Right cardiac atrium (tissue), 5 donors: ENCODE measurements at places on chromosomes 13 and 19. TPM values are rescaled to one million over a fixed set of nuclear protein-coding genes. Genes with fewer than 3 reads are reported as not detected.

Gene KLF5
- total RNA-seq, result 0.54 TPM

DNA sequence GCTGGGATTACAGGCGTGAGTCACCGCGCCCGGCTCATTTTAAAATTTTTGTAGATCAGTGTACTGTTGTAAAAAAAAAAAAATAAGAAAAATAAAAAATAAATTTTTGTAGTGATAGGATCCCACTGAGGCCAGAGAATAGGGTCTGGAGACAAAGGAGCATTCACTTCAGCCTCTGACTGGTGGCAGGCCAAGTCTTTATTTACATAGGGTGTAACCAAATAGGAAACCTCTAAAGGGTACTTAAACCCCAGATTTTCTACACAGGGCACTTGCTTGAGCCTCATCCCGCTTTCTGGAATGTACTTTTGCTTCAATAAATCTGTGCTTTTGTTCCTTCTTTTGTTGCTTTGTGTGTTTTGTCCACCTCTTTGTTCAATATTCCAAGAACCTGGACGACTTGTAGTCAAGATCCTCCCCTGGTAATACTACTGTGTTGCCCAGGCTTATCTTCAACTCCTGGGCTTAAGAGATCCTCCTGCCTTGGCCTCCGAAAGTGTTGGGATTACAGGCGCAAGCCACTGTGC is 2.1 kb upstream of the PDCD2L start:
- DNase-seq, result no peak

DNA sequence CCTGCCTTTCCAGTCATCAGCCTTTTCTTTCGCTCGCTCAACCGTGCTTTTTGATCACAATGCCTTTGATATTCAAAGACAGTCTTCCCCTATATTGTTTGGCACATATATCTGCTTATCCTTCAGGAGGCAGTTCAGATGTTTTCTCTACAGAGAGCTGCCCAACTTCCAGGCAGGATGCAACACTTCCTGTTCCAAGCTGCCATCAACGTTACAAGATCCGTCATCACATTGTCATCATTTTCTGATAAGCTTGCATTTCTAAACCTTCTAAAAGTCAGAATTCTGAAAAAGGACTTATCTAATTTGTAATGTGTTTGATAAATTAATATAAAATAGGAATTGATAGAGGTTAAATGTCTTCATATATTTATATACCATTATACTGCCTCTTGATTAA is 574.2 kb downstream of the TBC1D4 start:
- no peak for DNase-seq

Gene C19orf67
- total RNA-seq, result not detected

Gene CASP14
- not detected for total RNA-seq

GRCh38 chr13:45872566-45872965 is 21.0 kb upstream of the SIAH3 start:
- DNase-seq, result no peak

- no peak for DNase-seq
Measured at GRCh38 chr13:22883956-22884355, 296.8 kb upstream of the SGCG start.

Gene TNFSF9
- 0.91 TPM for total RNA-seq

Gene PRPF31
- total RNA-seq, result 44.5 TPM

Gene SIGLEC11
- 1.3 TPM for total RNA-seq

Gene CABP5
- total RNA-seq, result not detected

GRCh38 chr19:42440357-42441048 is 2.2 kb downstream of the CXCL17 start:
- DNase-seq, result peak; percentile 92

Gene ADPRHL1
- 320 TPM for total RNA-seq

- no peak for DNase-seq
Measured at GRCh38 chr13:79861731-79862130, 380.8 kb downstream of the NDFIP2 start.

Gene VSTM1
- not detected for total RNA-seq

- no peak for DNase-seq
Measured at GRCh38 chr13:75993823-75994222, 357.7 kb downstream of the LMO7 start.

DNA sequence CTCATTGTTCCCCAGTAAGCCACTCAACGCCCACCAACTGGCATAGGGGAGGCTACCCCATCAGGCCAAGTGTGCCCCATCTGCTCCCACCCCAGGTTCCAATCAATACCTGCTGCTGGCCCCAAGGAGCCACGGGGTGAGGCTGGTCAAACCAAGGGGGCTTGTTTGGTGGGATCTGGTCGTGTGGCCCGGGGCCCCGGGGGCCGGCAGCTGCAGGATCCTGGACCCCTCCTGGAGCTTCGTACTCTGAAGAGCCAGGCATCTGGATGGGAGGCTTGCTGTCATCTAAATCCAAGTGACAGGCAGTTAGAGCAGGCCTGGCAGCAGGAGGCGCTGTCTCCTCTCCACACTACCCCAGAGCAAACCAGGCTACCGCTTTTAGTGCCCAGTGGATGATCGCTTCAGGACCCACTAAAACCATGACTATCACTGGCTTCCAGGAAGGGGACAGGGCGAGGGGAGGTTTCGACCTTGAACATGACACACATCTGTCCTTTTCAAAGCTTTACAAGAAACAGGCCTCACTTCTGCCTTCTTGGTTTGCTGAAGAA is 14.2 kb downstream of the CHERP start:
- DNase-seq, result no peak

Gene TMEM38A
- 15.1 TPM for total RNA-seq

- no peak for DNase-seq
Measured at GRCh38 chr13:81779876-81780275, 1439.0 kb upstream of the SPRY2 start.

Gene ZNF799
- total RNA-seq, result 3.4 TPM
